ENCODE measurements at places on chromosomes 1 and 21. TPM values are rescaled to one million over a fixed set of nuclear protein-coding genes. Genes with fewer than 3 reads are reported as not detected.

Gene PADI2
- total RNA-seq: not detected

Gene CELA2B
- not detected for total RNA-seq

Gene SPRR1A
- not detected for total RNA-seq

Gene CD244
- not detected for total RNA-seq

Gene LHX8
- total RNA-seq: 0.79 TPM

Gene LCE1D
- not detected for total RNA-seq

Gene PLEKHN1
- total RNA-seq: not detected

Gene RYR2
- total RNA-seq: 0.26 TPM

Gene SLC30A2
- not detected for total RNA-seq

Gene SLAMF1
- not detected for total RNA-seq

Gene SMG7
- 86.2 TPM for total RNA-seq

Gene KRTAP19-3
- not detected for total RNA-seq

GRCh38 chr1:102466487-102466886, 469.8 kb upstream of the OLFM3 start:
- DNase-seq: no peak

GRCh38 chr1:86504137-86504479, 35.4 kb downstream of the CLCA1 start:
- DNase-seq: no peak

DNA sequence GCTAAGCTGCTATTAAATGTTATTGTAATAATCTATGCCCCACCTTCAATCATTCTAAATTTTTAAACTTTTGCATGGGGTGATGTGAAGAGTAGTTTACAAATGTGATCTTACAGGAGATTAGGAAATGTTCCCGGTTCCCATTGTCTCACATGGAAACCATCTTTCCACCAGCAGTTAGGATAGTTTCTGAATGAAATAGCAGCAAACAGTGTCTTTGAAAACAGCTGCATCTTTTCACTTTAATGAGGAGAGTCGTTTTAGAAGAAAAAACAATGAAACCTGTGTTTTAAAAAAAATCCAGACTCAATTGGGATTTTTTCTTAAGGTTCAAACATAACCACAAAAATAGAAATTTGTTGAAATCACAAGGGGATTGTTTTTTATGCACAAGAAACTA, 134.2 kb downstream of the TLR5 start:
- no peak for DNase-seq

DNA sequence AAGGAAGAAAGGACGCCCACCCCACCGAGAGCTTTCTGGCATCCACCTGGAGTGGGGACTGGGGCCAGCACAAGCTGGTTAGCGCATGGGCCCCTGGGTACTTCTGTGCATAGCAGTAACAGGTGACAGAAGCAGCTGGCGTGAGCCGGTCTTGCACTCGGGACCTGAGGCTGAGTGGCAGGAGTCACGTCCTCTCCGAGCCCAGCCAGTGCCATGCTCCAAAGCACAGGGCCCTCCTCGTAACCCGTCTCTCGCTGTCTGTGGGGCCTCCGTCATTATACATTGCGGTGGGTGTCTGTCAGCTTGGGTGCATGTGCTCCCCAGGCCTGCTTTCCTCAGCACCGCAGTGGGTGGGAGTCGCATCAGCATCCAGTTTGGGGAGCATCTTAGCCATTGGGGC, 87.6 kb upstream of the VAMP3 start:
- no peak for DNase-seq

GRCh38 chr21:29187944-29188343, 57.5 kb downstream of the MAP3K7CL start:
- DNase-seq: peak; percentile 85

DNA sequence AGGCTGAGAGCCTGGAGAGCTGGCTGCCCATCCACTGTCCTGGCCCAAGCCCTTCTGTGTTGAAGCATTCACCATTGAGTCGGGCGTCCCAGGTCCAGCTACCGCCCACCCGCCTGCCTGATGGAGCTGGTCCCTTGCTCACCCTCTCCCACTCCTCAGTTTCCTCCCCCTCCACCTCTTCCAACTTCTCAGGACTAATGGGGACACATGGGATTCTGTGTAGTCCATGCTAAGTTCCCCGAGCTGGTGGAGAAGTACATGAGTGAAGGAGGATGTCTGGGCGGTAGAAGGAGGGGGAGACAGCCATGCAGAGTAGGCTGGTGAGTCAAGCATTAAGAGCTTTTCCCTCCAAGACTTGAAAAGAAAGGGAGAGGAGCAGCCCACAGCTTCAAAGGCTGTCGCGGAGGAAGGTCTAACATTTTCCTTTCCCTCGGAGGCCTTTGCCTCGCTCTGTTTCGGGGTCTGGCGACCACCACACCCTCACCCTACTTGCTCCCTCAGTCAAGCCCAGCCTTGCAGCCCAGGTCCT, 561 bp downstream of the SLC26A9 start:
- no peak for DNase-seq

DNA sequence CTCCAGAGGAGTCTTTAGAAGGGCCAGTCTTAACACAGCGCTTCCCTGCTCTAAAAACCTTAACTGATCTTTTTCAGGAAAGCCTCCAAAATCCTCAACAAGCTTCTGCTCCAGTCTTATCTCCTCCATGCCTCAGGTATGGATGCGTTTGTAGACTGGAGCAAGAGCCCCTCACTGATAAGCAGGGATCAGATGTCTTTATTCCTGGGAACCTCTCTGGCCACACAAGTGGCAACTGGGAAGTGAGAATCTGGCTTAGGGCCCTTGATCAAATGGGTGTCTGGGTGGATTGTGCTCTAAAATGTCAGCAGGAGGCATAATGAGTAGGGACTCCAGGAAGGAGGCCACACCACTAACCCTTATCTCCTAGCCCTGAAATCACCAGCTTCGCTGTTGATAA, 1.4 kb downstream of the ZBTB8A start:
- DNase-seq: no peak

DNA sequence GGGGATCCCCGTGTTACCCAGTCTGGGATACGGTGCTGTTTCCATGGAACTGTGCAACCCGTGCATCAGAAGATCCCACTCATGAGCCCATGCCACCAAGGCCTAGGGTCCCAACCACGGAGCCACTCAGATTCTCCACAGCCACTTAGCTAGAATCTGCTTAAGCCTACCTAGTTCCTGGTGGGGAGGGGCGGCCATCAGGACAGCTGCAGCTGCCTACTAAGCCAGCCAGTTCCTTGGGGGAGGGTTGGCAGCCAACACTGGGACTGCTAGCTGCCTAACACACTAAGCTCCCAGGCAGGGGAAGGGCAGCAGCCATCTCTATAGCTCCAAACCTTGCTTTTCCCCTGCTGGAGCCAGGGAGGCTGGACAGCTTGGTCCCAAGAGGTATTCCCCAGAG, 549.2 kb upstream of the BRINP3 start:
- no peak for DNase-seq

- DNase-seq: peak; percentile 38
Measured at GRCh38 chr1:203871114-203871880, 9.9 kb downstream of the SNRPE start.

DNA sequence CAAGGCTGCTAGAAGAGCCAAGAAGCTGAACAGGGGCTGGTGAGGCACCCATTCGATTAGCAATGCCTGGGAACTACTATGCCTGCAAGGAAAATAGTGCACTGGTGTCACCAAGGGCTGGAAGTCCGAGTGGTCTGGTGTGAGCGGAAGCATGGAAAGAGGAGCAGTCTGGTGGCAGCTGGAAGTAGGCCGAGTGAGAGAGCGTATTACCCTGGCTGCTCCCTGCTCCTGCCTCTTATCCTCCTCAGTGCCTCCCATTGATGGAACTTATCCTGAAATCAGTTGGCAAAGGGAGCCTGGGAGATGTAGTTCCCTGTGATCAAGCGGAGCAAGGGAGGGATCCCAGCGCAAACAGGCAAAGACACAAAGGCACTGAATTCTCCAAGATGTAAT, 9.6 kb downstream of the SMAP2 start:
- peak; percentile 76 for DNase-seq

DNA sequence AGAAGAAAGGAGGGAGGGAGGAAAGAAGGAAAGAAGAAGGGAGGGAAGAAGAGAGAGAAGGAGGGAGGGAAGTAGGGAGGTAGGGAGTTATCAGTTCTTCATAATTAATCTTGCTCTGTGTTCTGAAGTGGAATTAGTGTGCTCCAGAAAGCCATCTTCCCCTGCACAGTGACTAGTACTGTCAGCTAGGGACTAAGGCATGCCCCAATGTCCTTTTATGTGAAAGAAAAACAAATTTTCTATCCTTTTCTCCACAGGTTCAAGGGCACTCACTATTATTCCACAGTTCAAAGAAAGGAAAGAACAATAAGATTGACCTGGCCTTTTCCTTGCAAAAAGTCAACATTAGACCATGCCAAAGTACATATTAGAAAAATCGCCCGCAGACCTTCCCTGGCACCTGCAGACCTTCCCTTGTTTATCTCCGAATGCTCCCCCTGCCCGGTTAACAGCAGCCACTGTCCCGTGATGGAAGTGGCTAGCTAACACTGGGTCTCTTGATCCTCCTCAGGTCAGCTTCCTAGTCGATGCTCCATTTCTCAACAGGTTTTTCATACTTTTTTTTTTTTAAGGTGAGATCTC, 107.2 kb upstream of the EDEM3 start:
- DNase-seq: no peak

DNA sequence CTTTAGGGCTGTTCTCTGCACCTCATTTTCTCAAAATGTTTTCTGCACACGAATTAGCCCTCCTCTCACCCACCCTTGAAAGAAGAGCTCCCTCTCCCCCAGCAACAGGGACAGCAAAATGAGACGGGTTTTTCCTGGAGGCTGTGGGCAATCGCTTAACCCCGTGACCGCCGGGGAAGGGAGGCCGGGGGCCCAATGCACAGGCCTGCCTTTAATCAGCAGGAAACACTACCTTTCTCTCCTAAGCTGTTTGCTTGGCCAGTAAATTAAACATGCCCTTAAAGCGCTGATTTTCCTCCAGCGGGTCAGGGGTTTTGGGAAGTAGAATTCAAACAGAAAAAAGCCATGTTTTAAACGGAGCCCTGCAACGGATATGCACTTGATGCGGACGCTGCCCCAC, 114.4 kb downstream of the PRDM16 start:
- no peak for DNase-seq

DNA sequence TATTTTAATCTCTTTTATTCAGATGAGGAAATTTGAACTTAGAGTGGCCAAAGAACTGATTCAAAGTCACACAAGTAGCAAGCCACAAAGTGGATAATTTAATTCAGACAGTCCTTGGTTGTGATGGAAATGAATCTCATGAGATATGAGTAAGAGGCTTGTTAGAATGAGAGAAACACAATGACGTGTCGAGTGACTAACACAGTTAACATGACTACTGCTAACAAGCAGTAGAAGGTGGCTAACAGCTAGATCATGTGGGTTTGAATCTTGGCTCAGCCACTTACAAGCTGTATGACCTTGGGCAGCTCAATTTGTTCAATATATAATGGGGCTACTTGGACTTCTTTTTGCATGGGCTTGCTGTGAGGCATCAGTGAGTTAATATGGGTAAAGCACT, 104.5 kb upstream of the LMO4 start:
- DNase-seq: peak; percentile 79

DNA sequence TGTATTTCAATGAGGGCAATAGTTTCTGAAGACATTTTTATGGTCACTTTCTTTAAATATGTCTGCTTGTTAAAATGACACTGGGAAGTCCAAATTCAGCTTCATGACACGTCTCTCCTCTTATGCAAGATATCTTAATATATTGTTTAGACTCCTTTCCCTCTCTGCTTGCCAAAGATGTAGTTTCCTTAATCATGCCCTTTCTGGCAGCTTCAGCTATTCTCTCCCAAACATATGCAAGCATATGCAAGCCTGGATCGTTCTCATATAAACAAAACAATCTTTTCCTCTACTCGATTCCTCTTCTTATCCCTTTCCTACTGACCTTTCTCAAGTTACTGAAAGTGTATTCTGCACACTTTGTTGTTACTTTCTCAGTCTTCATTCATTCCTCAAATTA, 372.2 kb downstream of the PTBP2 start:
- peak; percentile 14 for DNase-seq

DNA sequence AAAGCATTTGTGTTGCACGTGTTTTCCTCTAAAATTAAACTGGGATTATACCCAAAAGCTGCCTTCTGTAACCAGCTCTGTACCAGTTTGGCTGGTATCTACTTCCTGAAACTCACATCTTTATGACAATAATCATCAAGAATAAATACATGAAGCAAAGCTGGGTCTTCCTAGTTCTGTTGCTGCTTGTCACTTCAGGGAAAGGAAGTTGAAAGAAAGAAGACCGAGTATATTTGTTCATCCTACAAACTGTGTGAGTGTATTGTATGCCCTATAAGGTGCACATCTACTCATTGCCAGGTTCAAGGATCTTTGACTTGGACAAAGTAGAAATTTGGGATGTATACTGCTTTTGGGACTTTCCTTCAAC, 29.1 kb upstream of the IFNGR2 start:
- DNase-seq: no peak

- no peak for DNase-seq
Measured at GRCh38 chr1:181803421-181803820, 258.1 kb downstream of the ZNF648 start.

- DNase-seq: no peak
Measured at GRCh38 chr1:16116625-16117024, 39.2 kb downstream of the EPHA2 start.

DNA sequence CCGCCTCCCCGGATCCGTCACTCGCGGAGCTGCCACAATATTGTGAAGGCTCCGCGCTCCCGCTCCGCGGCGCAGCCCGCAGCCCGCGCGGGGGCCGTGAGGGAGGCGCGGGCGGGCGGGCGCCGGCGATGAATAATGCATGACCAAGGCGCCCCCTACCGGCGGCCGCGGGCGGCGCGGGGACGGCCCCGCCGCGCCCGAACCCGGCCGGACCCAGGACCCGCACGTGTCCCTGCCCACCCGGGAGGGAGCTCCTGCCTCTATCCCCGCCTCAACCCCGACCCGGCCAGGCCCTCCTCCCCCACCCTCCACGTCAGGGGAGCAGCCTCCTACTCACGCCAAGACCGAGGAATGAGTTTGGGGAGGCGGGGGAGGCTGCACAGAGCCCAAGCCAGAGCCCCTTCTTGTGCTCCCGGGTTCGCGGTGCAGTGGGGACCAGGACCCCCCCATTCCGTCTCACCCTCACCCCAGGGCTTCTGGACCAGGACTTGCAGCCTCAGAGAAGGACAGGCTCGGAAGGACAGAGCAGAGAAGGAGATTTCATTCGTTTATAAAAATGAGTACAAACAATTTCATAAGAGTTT, 70.8 kb upstream of the CASZ1 start:
- peak; percentile 67 for DNase-seq

GRCh38 chr1:116769561-116769977, 15.3 kb downstream of the CD2 start:
- DNase-seq: no peak

GRCh38 chr1:99943223-99943794, 26.5 kb upstream of the SLC35A3 start:
- peak; percentile 46 for DNase-seq

GRCh38 chr1:92273039-92273438, 25.7 kb downstream of the GLMN start:
- DNase-seq: no peak

Data from MG63 (cell line).